CD4-positive, alpha-beta T cell treated with Interleukin-4 for 4 hours (primary cell): ENCODE measurements at places on chromosomes 4 and X.

DNA sequence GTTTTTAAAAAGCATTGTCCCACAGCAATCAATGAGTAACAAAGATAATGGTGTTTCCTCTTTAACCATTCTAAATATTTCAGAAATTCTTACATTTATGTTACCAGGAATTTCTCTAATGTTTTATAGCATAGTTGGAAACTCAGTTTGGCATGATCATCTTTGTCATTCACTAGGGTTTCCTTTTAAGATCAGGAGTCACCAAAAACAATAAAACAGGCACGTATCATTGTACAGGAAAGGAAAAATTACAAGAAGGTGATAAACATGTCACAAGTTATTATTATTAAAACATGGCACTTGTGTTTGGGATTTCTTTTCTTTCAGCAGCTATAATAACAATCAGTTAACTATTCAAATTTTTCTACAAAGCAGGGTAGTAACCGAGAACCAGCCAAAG is 84.0 kb downstream of the SLC10A7 start:
- no peak for DNase-seq

DNA sequence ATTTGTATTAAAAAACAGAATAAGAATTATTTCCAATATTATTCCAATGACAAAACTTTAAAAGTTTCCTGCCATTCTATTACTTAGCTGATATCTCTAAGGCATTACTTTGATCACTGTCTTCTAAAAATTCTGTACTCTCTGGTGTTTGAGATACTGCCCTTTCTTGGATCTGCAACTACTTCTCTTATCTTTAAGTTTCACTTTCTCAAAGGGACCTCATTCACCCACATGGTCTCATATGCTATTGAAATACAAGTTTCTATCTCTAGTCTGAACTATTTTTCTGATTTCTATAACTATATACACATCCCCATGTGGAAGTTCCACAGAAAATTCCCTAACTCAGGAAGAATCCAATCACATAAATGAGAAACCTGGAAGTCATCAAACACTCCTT is 22.2 kb downstream of the TMPRSS11E start:
- no peak for DNase-seq

DNA sequence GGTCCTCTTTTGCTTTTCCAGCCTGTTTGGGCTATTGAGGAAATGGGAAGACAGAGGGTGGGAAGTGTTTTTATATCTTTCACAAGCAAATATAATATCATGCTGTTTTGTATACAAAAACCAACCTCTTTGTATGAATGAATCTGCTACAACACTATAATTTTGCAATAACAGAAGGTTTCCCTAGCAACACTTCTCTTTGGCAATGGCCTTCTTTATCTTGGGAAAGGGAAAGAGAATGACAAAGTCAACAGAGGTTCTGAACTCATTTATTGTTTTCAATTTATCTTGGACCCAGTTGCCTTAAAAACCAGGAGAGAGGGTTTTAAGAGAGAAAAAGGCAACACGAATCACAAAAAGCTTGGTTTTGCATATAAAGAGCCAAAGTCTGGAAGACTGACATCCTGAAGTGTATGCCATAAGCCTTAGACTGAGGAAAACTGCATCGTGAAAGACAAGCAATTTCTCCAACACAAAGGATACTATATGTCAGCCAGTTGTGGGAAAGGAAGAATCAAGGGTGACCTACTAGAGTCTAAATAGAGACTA is 121.8 kb upstream of the FAM241A start:
- no peak for DNase-seq

GRCh38 chr4:142465526-142465925 is 380.6 kb downstream of the INPP4B start:
- no peak for DNase-seq

- no peak for DNase-seq
These were observed 56.5 kb upstream of the PGM2 start for GRCh38 chr4:37770016-37770415.
